ENCODE measurements at places on chromosomes 3 and 15.

DNA sequence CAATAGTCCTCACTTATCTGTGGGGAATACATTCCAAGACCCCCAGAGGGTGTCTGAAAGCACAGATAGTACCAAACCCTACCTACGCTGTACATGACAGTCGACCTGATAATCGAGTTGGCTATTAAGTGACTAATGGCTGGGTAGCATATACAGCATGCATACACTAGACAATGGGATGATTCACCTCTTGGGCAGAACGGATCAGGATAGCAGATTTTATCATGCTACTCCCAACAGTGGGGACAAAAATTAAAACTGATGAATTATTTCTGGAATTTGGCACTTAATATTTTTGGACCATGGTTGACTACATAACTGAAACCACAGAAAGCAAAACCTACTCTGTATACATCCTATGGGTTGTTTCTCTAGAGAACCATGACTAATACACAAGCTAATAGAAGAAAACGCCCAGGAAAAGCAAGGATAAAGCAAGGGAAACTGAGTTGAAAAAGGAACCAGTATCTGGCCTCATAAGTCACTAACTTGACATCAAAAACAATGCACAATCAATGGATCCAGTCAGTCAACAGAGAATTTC lies 15.5 kb downstream of the ATG3 start:
- DNase-seq, result no peak

DNA sequence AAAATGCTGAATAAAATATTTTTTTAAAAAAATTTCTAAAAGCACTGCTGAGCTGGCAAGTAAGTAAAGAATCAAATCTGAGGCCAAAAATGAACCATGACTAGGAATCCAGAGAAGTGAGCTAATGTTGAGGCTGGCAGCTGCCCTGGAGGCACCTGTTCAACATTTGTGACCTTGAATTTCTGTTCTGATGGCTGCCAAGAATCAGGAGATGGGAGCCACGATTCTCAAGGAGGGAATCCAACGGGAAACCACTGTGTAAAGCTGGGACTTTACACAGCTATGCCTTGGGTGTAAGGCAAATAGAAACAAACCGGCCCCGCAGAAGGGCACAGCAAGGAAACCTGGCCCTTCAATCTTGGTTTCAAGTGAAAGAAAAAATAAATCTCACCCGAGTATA lies 22.7 kb downstream of the HEG1 start:
- no peak for DNase-seq

DNA sequence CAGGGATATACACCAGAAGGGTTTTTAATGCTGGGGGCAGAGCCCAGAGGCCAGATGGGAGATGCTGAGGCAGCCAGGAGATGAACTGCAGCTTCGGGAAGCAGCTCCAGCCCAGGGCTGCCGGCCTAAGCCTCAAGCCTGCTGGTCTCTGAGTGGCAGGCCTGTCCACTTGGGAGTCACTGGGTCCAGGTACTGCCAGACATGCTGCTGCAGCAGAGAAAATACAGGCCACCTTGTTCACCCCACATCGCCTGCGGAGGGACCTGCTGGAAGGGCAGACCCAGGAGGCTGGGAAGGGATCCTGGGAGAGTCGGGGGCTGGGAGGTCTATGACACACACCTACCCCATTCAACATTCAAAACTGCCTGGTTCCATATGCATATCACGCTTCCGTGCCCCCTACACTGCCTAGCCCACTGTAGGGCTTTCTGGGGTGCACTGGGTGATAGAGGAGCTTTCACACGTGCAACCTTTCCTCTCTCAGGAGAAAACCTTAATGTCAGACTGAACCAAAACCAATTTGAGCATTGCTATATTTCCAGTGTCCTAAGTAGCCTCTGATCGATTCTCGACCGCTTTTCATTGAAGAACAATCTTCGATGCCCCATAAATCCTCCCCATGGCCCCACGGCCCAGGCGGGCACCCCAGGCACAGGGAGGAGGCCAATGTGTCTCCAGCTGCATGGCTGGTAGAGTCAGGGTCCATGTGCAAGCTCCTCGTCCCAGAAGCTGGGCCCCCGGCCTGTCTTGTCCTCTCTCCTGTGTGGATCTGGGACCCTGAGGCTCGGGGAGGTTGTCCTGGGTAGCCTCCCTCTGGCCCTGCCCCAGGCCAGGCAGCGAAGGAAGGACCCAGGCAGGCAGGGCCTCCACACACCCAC lies 147.4 kb downstream of the ATP10A start:
- no peak for DNase-seq

DNA sequence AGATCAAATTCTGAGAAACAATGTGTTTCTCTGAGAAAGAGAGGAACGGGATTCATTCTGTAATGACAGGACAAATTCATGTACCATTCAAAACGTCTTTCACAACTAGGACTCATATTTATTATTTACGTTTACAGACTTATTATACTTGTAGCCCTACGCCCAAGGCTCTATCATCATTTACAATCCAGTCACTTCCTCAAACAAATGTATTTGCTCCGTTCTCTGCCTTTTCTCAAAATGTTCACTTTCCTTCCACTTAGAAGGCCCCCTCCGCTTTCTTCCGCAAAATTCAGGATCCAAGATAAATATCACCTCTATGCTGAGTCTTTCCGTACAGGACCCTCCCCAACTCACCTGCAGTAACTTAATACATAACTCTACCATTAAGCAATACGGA lies 745 bp downstream of the RSL24D1 start:
- no peak for DNase-seq

DNA sequence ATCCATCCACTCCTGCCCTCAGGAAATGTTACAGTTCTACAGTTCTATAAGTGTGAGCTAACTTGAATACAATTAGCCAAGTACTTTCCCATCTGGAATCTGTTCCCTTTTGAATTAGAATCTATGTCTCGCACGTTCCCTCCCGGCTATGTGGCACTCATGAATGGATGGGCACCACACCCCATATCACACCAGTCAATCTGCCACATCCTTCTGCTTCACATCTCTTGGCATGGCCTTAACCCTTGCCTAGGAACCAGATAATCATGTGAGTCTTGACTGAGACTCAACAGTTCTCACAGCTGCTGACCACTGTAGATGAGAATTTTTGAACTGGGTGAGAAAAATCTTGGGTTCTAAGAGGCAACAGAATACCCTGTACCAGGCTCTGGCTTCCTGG lies 180.2 kb downstream of the TNIK start:
- no peak for DNase-seq

GRCh38 chr3:81406318-81406717 lies 355.1 kb downstream of the GBE1 start:
- DNase-seq, result no peak

DNA sequence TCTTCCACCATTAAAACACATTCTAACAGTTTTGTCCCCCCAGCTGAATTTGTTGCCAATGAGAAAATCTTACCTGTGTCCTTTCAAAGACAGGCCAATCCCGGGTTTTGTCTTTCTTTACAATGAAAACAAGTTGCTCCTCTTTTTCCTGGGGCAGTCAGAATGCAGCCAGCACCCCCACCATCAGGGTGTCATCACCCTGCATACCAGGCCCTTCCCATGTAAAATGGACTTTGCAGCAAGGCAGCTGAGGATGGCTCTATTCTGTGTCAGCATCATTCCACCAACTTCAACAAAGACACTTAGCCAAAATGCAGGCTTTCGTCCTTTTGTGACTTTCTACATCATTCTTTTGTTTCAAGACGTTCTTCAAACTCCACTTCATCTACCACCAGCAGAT lies 490.9 kb downstream of the OCA2 start:
- no peak for DNase-seq

- no peak for DNase-seq
Observed at GRCh38 chr15:90141646-90142045, 39.4 kb upstream of the IDH2 start.

GRCh38 chr15:42151736-42152135 lies 4.7 kb downstream of the PLA2G4F start:
- DNase-seq, result no peak

DNA sequence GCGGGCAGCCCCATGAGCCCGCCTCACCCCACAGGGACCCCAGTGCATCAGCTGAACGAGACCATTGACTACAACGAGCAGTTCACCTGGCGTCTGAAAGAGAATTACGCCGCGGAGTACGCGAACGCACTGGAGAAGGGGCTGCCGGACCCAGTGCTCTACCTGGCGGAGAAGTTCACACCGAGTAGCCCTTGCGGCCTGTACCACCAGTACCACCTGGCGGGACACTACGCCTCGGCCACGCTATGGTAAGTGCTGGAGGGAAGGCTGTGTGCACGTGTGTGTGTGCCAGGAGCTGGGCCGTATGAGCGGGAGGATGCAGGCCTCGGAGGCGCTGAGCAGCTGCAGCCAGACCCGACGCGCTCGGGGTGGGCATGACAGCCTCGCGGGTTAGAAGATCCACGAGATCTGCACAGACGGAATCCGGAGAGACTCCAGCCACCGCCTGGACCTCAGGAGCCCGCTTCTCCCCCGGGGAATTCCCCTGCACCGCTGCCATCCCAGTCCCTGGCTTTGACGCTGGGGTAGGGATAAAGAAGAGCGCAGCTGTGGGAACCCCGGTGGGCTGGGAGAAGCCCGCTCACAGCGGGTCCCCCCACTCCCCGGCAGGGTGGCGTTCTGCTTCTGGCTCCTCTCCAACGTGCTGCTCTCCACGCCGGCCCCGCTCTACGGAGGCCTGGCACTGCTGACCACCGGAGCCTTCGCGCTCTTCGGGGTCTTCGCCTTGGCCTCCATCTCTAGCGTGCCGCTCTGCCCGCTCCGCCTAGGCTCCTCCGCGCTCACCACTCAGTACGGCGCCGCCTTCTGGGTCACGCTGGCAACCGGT lies 2.6 kb downstream of the DUOXA2 start:
- DNase-seq, result no peak

GRCh38 chr3:41489231-41489630 lies 289.9 kb downstream of the CTNNB1 start:
- no peak for DNase-seq

DNA sequence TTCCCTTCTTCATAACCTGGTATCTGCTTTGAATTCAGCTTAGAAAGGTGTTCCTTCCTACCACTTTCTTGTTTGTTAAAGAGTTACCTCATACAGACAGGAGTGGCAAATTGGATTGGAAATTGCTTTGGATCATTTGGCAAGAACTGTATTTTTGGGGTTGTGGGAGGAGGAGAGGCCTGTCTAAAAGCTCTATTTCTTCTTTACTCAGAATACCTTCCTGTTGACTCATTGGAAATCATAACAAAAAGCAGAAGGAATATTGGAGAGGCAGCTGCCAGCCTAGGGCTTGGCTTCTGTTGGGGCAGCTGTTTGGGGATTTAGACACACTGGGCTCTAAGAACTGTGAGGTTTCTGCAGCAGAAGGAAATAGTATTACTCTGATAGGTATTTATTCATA lies 14.2 kb downstream of the IQGAP1 start:
- DNase-seq, result no peak

DNA sequence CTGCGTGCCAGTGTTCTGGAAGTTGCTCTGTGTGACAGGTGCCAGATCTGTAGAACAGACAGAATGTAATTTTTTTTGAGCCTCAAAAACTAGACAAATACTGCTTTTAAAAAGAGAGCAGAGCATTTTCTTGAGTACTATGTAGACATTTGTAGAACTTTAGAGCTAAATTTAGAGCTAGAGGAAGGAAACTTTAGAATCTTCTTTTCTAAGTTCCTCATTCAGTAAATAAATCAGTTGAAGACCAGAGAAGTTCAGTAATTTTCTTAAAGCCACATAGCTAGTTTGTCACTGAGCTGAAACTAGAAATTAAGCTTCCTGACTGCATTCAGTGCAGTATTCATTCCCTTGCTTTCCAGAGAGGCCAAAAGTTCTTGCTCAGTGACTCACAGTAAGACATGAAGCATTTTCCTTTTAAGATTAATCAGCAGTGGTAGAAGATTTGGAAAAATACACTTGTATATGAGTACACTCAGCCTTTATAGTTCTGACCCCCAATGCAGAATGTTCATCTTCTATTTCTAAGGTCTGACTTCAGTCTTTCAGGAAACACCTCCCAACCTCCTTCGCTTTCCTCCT lies 83.6 kb upstream of the TSEN2 start:
- no peak for DNase-seq

- no peak for DNase-seq
Observed at GRCh38 chr15:64562003-64562640, 101.7 kb downstream of the ZNF609 start.

- DNase-seq, result no peak
Observed at GRCh38 chr3:79257791-79258190, 510.0 kb downstream of the ROBO1 start.

Data from lung (tissue), 17 donors.